ENCODE measurements at places on chromosomes 1 and 21.

GRCh38 chr1:32377541-32378220, 15.3 kb downstream of the TSSK3 start:
- no peak for DNase-seq

DNA sequence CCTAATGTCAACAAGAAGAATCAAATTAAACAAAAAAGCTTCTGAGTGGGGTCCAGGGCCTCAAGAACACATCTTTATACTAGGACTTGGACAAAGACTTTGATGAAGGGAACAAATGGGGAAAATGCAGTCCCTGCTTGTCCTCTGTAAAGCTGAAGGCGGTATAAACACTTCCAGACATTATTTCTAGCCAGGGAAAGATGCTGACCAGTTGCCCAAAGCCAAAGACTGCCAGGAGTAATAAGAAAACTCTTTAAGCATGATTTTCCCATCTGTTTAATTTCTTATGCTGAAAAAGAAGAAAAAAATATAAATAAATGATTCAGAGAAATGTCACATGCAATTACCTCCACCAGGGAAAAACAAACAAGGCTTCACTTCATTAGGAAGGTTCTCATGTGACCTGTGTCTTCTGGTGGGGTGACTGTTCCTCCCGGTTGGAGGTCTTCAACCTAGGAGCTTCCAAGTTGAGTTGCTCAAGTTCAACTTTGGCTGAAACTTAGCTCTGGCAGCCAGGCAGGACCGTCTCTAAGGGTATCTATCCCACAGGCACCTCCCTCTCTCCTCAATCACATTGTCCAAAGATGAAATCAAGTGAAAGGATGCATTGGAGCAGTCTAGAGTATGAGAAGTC, 65.2 kb upstream of the KCNE2 start:
- no peak for DNase-seq

GRCh38 chr1:203276916-203277545, 28.3 kb upstream of the BTG2 start:
- DNase-seq = no peak

- no peak for DNase-seq
Measured at GRCh38 chr1:165287781-165288180, 68.7 kb downstream of the LMX1A start.

DNA sequence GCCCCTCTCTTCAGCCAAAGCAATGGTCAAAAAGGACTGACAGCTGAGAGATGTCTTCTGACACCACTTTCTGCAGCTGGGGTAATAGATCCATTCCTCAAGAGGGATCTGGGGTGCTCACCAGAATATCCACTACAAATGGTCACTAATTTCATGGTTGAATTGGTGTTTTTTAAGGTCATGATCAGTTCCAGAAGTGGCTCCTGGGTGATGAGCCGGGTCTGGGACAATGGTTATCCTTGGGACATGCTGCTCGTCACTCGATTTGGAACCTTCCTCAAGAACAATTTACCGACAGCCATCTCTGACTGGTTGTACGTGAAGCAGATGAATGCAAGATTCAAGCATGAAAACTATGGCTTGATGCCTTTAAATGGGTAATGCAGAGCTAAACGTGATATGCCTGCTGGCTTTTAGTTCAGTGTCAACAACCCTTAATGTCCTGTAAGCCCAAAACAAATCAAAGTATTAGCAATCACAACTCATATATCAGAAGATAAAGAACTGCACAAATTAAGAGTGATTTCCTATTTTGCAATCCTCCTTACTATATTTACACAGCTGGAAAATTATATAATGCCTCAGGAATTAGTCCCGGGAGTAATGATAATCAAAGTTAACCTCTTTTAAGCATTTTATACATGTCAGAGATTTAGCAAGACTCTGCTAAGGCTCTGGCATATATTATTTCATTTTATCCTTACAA, 20.1 kb downstream of the FMO3 start:
- no peak for DNase-seq

- no peak for DNase-seq
Measured at GRCh38 chr1:226454349-226454748, 46.5 kb upstream of the PARP1 start.

GRCh38 chr1:212161231-212161781, 123.9 kb upstream of the PPP2R5A start:
- peak; percentile 47 for DNase-seq

GRCh38 chr1:218350035-218350525, 4.9 kb downstream of the TGFB2 start:
- DNase-seq = no peak

- DNase-seq = no peak
Measured at GRCh38 chr1:4551706-4552105, 102.7 kb upstream of the AJAP1 start.

DNA sequence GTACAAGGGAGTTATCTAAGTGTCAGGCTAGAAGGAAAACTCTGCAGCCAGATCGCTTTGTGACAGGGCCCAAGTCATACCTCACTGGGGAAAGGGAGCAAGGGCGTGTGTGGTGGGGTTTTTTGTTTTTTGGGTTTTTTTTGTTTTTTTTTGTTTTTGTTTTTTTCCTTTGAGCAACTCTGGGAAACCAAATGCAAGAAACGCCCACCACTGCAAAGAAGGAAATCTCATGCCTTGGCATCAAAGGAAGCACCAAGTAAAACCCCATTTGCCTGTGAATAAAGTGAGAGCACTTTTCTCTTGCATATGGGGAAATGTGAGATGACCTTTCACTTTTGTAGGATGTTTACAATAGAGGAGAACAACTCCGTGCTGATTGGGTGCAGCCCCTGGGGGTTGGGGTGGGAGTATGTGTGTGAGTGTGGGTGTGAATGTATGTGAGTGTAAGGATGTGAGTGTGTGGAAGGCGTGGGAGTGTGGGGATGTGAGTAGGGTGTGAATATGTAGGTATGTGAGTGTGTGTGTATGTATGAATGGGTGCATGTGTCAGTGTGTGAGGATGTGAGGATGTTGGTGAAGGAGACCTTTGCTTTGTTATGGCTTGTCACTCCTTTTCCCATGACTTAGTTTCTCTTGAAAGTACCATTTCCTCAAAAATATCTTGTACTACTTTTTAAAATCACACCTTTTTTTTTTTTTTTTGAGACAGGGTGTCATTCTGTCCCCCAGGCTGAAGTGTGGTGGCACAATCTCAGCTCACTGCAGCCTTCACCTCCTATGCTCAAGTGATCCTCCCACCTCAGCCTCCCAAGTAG, 34.6 kb downstream of the IL12RB2 start:
- peak; percentile 82 for DNase-seq

GRCh38 chr1:115677565-115677964, 35.8 kb downstream of the VANGL1 start:
- no peak for DNase-seq

DNA sequence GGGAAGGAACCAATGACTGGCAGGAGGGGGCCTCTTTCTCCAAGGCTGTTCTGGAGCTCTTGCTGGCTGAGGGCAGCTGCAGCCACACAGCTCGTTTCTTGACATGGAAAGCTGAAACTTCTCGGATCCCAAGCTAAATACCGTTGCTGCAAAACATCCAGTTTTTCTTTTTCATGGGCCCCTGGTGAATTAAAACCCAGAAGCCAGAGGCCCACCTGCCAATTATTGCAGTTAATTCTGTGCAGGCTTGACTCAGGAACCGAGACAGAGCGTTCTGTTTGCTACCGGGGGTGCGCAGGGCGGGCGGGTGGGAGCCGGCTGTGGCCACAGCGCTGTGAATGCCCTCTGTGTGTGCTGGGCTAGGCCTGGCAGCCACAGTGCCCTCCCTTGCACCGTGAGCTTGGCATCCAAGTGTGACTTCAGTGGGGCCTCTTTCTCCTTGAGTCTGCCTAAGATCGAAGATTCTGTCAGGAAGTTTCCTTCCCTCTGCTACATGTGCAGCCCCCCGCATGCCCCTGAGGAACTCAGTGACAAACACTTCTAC, 19.9 kb upstream of the KCNE2 start:
- no peak for DNase-seq

- DNase-seq = no peak
Measured at GRCh38 chr1:204080163-204080903, 7.4 kb downstream of the SOX13 start.

DNA sequence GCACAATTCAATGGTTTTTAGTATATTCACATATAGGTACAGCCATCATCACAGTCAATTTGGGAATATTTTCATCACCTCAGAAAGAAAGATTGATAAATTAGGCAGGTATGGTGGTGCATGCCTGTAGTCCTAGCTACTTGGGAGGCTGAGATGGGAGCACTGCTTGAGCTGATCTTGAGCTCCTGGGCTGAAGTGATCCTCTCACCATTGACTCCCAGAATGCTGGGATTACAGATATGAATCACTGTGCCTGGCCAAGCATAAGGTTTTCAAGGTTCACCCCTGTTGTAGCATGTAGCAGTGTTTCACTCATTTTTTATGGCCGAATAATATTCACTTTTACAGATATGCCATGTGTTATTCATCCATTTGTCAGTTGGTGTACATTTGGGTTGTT, 44.7 kb upstream of the MTF2 start:
- no peak for DNase-seq

DNA sequence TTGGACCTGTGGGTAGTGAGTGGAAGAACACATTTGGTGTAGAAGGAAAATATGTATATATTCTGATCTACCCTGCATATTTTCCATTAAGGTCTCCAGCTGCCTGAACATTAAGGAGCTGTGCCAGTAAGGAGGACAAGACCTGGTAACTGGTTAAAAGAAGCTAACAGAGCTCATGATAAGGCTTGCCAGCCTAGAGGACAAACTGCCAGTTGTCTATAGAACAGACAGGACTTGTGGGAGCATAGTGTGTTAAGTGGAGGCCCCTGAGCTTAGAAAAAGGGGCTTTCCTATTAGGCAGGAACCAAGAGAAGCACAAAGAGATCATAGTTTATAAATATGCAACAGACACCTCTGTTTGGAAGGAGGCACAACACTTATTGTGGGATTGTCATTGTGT, 23.0 kb downstream of the DNM3 start:
- DNase-seq = no peak

DNA sequence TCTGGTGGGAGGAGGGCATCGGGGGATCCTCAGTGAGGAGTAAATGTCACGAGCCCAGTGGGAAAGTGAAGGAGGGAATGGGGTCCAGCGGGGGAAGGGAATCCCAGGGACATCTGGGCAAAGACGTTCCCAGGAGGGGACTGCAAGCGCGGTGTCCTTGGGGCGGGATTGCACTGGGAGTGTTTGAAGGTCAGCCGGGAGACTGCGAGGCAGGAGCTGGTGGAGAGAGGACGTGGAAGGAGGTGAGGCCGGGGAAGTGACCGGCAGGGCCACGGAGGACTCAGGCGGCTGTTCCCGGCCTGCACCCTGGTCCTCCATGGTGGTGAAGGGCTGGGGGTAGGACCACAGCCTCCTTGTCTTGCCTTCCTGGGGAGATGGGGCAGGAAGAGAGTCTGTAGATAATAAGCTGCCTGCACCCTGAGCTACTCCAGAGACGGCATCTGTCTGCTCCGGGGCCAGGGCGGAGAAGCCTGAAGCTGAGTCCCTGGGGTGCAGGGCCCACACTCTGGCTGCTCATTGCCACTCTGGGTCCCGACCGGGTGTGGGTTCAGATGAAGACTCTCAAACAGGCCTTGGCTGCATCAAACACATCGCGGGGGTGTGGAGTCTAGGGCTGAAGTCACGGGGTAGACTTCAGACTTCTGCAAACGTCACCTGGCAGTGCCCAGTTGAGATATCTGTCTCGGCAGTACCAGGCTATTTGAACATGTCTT, 264.8 kb downstream of the CAMTA1 start:
- no peak for DNase-seq

DNA sequence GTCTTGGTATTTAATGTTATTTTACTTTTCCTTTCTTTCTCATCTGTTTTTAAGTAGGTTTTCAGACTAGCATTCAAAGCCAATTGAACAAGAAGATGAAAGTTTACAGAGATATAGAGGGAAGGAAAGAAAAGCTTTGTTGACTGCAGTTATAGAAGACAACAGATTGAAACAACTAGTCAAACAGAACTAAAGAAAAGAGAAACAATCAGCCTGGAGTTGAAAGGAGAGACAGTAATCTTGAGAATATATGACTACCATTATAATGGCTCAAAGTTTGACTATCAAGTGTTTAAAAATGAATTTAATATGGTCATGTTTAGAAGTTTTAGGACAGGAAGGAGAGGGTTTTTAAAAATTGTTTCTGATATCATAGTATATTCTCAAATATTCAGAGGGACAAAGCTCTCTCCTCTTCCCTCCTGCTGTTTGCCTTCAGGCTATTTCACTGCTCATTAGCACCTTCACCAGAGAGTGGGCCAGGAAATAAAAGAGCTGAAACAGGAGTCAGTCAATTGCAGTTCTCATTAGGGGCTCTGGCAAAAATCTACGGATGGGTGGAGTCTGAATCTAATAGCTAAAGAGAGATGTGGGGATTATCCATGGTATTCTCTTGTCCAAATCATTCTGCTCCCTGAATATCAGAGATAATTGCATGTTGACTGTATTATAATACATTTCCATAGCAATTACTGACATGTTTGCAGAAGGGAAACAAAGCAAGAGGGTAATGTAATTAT, 577.8 kb downstream of the BRINP3 start:
- no peak for DNase-seq

- no peak for DNase-seq
Measured at GRCh38 chr1:225822655-225823403, 12.9 kb downstream of the EPHX1 start.

DNA sequence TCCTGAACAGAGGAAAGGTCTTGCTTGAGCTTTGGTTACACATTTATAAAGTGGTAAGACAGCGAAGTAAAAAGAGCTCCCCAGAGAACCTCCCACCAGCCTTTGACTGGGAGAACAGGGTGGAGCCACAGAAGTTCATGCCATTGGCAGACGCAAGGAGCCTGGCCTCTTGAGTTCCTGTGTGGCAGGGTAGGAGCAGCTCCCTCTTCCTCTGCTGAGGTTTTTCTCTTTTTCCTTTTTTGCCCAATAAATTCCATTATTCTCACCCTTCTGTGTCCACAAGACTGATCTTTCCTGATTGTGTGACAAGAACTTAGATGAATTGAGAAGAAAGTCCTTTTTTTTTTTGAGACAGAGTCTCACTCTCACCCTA, 4.3 kb downstream of the THEM4 start:
- DNase-seq = no peak

GRCh38 chr1:95007687-95008086, 65.1 kb downstream of the ALG14 start:
- no peak for DNase-seq

GRCh38 chr1:197029749-197030148, 37.3 kb downstream of the F13B start:
- no peak for DNase-seq

DNA sequence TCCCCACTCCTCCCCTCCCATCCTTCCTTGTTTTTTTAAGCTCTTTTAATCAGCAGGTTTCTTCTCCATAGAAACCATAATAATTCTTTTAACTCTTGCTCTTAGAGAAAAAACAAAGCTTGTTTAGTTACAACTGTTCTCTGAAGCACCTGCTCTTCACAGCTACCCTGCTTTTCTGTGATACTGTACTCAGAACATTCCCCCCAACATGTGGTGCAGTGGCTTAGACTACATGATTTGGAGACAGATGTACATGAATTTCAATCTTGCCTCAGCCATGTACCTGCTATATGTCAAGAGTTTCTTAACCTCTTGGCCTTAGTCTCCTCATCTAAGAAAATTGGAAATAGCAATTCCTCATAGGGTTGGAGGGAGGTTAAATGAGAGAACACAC, 33.5 kb downstream of the LAMC2 start:
- DNase-seq = no peak

- no peak for DNase-seq
Measured at GRCh38 chr1:20476265-20477038, 9.6 kb downstream of the CAMK2N1 start.

GRCh38 chr21:41369920-41370839, 8.4 kb downstream of the MX2 start:
- peak; percentile 71 for DNase-seq

GRCh38 chr1:16080422-16081150, 7.1 kb upstream of the FAM131C start:
- DNase-seq = no peak

- no peak for DNase-seq
Measured at GRCh38 chr1:32715901-32716311, 13.3 kb upstream of the SYNC start.

- no peak for DNase-seq
Measured at GRCh38 chr1:90457985-90458384, 259.1 kb downstream of the BARHL2 start.
